ENCODE measurements at places on chromosomes 6 and 20.

DNA sequence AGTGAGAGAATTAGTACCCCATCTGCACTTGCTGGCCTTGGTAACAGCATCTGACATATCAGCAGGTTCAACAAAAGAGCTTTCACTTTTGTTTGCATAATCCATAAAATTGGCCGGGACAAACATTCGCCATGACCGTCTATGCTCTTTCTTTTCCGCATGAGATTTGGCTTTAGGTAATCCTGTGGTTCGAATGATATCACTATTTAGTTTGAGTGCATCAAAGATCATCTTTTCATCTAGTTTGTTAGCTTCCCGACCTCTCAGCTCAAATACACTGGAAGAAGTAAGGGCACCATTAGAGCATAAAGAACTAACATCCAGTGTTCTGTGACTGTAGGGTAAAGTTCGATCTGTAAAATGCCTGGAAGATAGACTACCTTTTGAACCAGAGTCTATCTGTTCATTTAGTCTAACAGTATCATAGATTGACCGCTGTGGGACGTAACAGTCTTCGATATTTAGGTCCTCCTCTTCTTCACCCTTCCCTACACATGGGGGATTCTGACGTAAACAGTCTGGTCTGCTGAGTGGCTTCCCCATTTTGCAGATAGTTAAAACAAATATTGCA, 101.6 kb downstream of the DST start:
- DNase-seq: no peak

- no peak for DNase-seq
Measured at GRCh38 chr6:152993431-152993830, 9.1 kb downstream of the MTRF1L start.

DNA sequence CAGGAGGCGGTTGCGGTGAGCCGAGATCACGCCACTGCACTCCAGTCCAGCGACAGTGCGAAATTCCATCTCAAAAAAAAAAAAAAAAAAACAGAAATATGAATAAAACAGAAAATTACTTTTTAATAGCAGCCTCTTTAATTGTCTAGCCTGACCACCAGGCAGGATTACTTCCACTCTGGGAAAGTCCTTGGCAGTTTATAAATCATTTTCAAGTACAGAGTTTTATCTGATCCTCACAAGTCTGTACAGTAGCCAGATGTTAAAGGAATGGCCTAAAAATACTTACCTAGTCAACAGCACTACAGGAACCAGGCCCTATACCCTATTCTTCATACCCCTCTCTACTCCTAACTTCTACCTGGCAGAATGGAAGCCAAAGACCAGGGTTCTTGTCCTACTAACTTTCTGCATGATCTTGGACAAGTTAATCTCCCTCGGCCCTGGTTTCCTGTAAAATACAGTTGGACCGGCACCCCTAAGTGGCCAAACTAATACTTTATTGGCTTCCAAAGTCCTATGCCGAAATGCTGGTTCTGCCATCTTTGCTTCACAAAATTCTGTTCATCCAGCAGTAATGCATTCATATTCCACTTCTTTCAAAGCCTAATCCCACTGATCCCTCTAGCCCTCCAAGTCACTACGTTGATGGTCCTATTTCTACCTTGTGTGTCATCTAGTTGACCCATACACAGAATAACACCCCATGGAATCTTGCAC, 1.9 kb downstream of the EIF2S2 start:
- DNase-seq: no peak

DNA sequence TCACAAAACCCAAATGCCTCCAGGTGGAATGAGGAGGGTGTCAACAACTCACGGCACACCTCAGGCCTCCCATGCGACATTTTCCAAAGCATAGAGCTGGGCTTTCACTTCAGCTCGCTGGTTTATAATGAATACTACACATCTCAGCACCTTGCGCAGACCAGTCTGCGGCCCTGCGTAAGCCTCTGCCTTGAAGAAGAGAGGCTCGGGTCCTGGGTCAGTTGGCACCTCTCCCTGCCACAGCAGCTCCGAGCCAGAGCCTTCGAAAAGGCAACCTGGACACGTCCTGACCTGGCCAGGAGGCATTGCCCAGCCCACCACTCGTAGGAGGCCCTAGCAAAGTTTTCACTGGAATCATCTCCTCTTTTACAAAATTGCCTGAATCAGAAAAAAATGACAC, 183.0 kb upstream of the AFDN start:
- no peak for DNase-seq

- DNase-seq: no peak
Measured at GRCh38 chr6:159152782-159153181, 16.4 kb upstream of the FNDC1 start.

DNA sequence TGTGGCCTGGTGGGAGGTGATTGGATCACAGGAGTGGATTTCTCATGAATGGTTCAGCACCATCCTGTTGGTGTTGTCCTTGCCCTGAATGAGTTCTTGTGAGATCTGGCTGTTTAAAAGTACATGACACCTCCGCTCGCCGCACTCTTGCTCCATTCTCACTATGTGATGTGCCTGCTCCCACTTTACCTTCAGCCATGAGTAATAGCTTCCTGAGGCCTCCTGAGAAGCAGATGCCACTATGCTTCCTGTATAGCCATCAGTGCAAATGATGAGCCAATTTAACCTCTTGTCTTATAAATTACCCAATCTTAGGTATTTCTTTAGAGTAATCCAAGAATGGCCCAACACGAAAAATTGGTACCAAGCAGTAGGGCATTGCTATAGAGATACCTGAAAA, 34.5 kb downstream of the KIF16B start:
- DNase-seq: no peak

GRCh38 chr6:160274871-160275510, 16.4 kb upstream of the SLC22A2 start:
- DNase-seq: no peak

DNA sequence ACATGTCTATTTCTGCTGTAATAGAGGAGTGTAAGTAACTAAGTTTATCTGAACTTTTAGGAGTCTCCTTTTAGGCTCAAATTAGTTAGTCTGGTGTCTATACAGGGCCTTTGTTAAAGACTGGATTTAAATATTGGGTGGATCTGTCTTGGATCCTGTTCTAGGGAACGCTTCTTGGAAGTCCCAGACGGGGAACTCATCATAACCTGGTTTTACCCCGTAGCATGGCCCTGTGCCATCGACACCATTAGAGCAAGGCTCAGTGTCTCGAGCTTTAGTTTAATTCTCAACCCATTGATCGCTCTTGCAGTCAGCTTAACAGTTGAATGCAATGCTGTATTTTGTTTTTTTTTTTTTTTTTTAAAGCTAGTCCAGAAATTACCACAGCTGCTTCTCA, 89.9 kb downstream of the CARMIL1 start:
- no peak for DNase-seq

DNA sequence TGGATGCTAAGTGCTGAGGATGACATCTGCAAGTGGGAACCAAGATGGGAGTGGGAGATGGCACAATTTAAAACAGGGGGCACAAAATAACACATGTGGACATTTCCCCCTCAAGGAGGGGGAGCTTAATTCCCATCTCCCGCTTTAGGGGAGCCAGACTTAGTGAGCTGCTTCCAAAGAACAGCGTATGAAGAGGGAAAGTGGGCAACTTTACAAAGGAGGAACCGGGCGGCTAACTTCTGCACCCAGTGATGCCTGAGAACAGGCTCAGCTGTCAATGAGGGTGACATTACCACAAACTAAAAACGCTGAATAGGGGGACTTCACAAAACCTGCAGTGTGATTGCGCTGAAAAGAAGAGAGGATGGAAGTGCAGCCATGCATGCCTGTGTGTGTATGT, 95.5 kb upstream of the NXT1 start:
- no peak for DNase-seq

GRCh38 chr6:17867880-17868279, 119.6 kb downstream of the KIF13A start:
- no peak for DNase-seq

DNA sequence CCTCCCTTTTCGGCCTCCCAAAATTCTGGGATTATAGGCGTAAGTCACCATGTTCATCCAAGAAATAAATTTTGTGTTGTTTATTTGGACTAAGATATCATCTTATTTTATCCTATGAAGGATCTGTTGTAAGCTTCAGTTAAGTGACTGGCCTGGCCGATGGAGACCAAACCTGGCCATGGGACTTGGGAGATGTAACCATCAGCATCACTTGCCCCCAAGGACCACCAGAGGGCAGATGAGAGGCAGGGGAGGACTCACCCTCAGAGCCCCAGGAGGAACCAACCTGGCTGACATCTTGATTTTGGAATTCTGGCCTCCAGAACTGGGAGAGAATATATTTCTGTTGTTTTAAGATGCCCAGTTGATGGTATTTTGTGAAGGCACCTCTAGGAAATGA, 266.7 kb downstream of the CDH26 start:
- DNase-seq: no peak

DNA sequence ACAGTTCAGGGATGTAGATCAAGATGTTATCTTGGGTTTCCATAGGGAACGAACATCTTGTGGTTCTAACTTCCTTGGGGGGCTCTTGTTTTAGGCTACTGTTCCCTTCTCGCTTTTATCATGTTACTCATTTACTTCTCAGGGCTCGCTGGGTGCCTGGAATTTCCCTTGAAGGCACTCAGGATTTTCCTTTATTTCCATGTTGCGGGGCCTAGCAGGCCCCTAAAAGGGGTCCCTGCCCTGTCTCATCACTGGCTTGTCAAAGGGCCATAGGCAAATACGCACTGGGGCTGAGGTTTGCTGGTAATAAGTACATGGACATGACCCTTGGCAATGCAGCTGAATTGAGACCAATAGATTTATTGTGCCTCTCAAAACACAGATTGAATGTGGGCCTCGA, 262.3 kb downstream of the CDH4 start:
- no peak for DNase-seq

- no peak for DNase-seq
Measured at GRCh38 chr20:45365444-45365970, 2.6 kb downstream of the SYS1 start.

DNA sequence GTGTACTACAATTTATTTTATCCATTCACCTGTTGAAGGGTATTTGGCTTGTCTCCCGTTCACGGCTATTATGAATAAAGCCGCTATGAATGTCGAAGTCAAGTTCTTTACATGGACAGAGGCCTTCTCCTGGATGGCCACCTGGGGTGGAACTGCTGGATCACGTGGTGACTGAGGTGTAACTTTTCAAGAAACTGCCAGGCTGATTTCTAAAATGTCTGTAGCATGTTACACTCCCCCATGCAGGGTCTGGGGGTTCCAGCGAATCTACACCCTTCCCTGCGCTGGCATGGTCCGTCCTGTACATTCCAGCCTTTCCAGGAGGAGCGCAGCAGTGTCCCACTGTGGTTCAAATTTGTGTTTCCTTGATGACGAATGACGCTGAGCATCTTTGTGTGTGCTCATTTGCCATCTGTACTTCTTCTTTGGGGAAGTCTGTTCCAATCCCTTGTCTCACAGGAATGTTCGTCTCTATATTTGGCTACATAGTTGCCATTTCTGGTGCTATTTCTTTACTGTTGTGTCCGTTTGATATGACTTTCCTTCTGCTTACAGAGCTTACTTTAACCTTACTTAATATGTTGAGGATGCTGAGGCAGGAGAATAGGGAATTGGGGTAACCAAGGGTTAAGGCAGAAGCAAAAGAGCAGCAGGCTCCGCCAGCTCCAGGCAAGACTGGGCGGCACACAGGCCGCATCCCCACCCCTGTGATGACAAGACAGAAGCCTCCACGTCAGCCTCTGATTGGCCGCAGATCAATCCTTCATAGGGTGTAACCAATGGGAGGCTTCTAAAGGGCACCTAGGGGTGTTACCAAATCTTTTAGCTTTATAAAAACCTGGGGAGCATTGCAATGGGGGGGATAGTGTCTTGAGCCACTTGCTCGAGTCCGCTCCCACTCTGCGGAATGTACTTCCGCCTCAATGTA, 106.6 kb downstream of the TAF4 start:
- no peak for DNase-seq

GRCh38 chr20:37901240-37901639, 1.7 kb upstream of the VSTM2L start:
- no peak for DNase-seq
